ENCODE measurements at places on chromosomes 6 and 20.

GRCh38 chr6:422433-423054 lies 31.0 kb downstream of the IRF4 start:
- no peak for DNase-seq

DNA sequence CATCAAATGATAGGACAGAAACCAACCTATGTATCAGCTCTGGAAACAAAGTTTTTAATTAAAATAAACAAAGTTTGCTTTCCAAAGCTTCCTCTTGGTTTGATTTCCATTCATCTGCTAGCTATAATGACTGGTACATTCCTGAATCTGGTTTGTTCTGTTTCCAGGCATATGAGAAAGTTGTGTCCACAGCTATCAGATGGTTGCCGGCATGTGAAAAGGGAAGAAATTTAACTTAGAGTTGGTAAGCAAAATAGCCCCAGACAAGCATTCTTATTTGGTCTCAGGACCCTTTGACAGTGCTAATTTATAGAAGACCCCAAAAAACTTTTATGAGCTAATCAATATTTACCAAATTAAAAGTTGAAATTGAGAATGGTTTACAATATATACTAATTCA lies 3.8 kb upstream of the RNF146 start:
- no peak for DNase-seq

- DNase-seq = no peak
These were observed 29.6 kb upstream of the CRIP3 start for GRCh38 chr6:43338243-43338642.

DNA sequence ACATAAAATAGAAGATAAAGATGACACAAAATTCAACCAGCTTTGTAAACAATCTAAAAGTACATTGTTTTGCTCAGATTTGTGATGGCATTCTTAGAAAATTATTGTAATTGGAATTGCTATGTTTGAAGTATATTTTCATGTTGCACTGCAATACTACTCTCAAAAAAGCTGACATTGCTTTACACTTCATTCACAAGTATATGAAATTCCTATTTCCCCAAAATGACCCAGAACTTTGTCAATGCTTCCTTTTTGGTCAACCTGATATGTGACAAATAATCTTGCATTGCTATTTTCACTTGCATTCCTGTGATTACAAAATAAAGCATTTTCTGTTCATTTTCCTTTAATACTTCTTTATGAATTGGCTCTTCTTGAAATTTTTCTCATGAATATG lies 104.1 kb upstream of the BMP5 start:
- DNase-seq = no peak

- no peak for DNase-seq
These were observed 152.5 kb downstream of the CEBPB start for GRCh38 chr20:50343125-50343489.

All from NCI-H1930 (cell line).